ENCODE measurements at places on chromosomes 6 and 20.

- DNase-seq, result no peak
Observed at GRCh38 chr6:170023620-170024521, 267.0 kb downstream of the DLL1 start.

DNA sequence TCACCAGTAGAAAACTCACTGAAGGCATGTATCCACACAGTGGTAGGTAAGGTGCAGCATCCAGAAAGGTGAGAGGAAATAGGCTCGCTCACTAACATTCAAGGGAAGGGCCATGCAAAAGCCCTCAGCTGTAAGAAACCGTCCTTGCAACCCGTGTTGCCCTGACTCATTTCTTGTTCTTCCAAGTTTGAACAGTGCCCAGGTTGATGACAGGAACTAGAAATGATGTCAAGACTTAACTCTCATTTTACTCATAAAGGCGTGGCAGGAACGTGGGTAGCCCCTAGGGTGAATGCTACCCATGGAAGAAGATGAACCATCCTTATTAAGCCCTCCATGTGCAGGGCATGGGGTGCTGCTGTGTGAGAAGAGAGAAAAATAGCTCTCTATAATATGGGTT lies 187.6 kb downstream of the CD83 start:
- DNase-seq, result no peak

GRCh38 chr20:24185791-24186190 lies 197.2 kb upstream of the GGTLC1 start:
- no peak for DNase-seq

DNA sequence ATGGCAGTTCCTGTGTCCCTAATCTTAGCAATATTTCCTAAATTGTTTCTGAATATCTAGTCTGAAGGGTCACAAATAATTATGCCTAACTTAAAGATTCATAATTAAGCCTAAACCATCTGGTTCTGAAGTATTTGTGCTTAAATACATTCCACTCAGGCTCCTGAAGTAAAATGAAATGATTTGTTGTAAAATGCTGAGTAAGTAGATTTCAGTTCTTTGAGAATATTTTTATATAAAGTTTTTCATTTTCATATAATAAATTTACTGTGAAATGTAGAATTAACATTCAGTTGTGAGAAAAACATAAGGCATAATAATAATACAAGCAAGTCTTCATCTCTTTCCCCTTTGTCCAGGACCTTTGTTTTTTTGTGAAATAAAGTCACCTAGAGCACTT lies 330.6 kb upstream of the IMPG1 start:
- no peak for DNase-seq

GRCh38 chr6:149723771-149724417 lies 6.0 kb upstream of the LATS1 start:
- peak; percentile 83 for DNase-seq

- DNase-seq, result no peak
Observed at GRCh38 chr6:95328231-95328630, 249.1 kb upstream of the MANEA start.

GRCh38 chr6:5996714-5997419 lies 9.9 kb downstream of the NRN1 start:
- peak; percentile 69 for DNase-seq

DNA sequence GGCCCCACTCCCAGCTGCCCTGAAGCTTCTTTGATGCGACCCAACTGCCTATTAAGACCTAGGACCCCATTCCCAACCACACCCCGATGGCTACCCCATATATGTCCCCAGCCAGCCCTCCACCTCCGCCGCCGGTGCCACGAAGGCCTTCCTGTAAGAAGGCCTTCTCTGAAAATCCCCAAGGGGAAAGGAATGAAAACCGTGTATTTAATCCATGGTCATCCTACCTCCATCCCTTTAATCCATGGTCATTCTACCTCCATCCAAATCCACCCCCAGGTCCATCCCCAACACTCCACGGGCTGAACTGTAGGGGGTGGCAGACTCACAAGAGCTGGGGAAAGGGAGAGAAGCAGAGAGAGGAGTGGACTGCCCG lies 545 bp upstream of the VSX1 start:
- DNase-seq, result no peak

GRCh38 chr20:10209091-10209490 lies 9.5 kb upstream of the SNAP25 start:
- DNase-seq, result no peak

DNA sequence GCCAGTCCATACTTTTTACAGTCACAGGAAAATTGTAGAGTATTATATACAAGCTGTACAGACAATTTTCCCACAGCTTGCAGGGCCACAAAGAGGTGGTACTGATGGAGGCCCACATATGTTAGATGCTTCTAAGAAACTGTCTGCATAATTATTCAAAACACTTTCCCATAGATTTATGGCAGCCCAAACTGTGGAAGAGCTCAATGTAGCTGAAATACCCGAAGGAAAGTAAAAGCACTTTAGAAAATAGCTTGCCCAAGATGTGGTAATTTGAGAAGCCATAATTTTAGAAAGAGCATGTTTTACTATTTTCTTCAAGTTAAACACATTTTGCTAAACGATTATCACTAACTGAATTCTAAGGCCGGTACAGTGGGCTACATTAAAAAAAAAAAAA lies 36.9 kb downstream of the GMDS start:
- no peak for DNase-seq

- DNase-seq, result no peak
Observed at GRCh38 chr6:26271668-26272024, 93.4 kb upstream of the BTN3A2 start.

DNA sequence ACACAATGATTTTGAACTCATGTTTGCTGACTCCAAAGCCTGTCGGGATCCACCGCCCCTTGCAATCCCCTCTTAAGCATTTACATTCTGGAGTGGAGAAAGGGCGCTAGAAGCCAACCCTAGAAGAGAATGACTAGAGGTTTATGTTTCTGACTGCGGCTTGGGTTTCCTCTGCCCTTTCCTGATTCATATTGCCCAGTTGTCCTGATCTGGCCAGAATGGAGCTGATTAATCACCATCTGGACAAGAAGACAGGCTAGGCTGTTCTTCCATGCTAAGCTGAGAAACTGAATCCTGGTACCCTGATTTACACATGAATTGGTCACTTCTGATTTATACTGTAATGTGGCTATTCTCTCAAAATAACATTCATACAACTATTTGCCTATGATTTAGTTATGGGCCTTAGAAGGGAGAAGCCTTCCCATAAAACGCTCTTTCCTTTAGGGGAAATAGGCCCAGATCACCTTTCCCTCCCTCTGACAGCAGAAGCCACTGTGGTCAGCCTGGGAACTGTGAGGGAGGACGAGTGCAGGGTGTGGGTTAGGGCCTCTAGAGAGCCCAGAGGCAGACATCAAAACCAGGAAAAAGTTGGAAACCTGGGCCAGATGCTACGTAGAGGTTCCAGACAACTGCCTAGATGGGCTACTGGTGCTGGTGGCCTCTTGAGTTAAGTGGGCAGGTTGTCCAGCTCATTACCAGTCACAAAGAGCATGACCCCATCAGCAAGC lies 199.2 kb upstream of the PRDM1 start:
- DNase-seq, result no peak

DNA sequence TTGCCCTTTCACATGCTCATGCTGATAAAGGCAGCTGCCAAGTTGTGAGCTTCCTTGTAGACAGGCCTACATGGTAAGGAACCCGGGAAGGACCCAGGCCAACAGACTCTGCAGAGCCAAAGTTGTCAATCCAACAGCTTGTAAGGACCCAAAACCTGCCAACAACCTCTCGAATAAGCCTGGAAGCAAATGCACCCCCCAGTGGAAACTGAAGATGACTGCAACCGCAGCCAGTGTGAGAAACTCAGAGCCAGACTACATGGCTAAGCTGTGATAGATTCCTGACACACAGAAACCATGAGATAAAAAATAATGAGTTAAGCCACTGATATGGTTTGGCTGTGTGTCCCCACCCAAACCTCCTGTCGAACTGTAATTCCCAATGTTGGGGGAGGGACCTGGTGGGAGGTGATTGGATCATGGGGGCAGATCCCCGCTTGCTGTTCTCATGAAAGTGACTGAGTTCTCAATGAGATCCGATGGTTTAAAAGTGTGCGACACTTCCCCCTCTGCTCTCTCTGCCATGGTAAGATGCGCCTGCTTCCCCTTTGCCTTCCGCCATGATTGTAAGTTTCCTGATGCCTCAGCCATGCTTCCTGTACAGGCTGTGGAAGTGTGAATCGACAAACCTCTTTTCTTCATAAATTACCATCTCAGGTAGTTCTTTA lies 18.8 kb upstream of the CLPSL2 start:
- DNase-seq, result peak; percentile 63

All from dermis blood vessel endothelial cell (primary cell).